ENCODE measurements at places on chromosomes 11 and 22.

DNA sequence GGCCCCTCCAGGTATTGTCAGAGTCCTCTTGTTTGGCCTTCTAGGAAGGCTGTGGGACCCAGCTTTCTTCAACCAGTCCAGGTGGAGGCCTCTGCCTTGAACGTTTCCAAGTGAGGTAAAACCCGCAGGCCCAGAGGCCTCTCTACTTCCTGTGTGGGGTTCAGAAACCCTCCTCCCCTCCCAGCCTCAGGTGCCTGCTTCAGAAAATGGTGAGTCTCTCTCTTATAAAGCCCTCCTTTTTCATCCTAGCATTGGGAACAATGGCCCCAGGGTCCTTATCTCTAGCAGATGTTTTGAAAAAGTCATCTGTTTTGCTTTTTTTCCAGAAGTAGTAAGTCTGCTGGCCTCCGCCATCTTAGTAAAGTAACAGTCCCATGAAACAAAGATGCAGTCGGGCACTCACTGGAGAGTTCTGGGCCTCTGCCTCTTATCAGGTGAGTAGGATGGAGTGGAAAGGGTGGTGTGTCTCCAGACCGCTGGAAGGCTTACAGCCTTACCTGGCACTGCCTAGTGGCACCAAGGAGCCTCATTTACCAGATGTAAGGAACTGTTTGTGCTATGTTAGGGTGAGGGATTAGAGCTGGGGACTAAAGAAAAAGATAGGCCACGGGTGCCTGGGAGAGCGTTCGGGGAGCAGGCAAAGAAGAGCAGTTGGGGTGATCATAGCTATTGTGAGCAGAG is at the start of gene CD3E:
CD3E (plus strand) TSS at position 163 of the 681 bp plus-strand sequence; CDS start at position 386, 223 bp downstream.
- peak; percentile 45 for DNase-seq

- DNase-seq, result no peak
Observed at GRCh38 chr11:1829039-1829820, 5.6 kb upstream of the SYT8 start.

DNA sequence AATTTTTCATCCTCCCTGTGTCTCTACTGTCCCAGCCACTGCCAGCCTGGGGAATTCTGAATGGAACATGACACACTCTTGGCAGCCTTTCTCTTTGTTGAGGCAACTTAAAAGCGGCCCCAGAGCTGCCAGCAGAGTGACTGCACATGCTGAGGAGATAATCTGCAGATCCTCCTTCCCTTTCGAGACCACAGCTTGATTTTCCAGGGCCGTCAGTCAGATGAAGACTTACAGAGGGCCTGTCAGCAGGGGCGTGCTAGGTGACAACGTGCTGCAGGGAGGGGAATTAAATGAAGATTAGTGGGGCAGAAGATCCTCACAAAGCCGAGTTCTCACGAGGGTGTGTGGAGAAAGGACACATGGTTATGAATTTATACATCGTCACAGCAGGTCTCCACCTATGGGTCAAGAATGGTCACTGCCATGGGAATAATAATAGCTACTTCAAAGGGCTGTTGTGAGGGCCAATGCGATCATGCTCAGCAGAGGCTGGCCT is 193.5 kb upstream of the PITPNB start:
- DNase-seq, result no peak

GRCh38 chr11:122517403-122518379 is 137.8 kb upstream of the UBASH3B start:
- DNase-seq, result no peak

DNA sequence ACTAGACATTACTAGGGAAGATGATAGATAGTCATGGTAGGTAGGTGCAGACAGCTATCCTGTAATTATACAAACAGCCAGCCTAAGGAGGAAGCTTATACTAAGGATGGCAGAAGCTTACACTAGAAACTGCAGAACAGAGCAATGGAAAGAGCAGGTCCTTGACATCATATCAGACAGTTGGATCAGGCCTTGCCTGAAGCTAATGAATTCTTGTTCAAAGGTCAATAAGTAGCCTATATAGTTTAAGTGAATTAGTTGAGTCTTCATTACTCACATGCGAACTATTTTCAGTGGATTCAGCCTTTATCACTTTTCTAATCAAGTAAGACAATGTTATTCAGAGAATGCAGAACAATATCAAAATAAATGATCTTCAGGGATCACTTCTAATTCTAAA is 22.3 kb upstream of the GRK3 start:
- DNase-seq, result no peak

DNA sequence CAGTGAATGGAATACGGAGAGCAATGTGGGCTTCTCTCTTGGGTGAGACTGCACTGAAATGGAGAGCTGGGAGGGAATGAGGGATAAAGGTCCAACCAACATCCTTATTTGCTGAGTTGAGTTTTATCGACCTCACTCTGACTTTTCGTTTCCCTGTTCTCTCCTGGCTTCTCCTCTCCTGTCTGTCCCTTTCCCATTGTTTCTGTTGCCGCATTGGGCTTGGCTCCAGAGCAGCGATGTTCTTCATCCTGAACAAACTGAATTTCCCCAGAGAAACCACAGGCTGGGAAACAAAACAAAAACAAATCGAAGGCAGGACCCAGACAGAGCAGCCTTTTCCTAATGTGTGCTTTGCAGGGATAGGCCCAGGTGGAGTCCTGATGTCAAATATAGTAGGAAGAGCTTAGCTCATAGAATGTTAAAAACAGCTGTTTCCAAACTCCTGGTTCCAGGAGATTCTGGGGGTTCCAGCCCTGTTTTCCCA is 30.0 kb downstream of the MOV10L1 start:
- DNase-seq, result no peak

GRCh38 chr11:93840180-93840579 is 10.2 kb downstream of the VSTM5 start:
- no peak for DNase-seq

DNA sequence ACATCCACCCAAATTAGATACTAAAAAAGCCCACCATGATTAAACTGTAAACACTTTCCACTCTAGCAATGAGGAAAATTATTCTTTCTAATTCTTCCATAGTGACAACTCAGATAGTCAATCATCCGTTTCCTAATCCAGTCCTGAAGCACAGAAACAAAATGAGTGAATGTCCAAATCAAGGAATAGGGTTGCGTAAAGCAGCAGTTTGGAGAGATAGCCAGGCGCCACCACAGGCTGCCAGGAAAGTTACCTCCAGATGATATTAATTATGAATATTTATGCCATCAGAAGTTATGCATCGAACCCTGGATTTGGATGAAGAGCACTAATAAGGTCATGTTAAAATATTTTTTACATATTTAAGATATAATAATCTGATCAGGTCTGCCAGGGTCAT is 63.2 kb downstream of the ETS1 start:
- no peak for DNase-seq

DNA sequence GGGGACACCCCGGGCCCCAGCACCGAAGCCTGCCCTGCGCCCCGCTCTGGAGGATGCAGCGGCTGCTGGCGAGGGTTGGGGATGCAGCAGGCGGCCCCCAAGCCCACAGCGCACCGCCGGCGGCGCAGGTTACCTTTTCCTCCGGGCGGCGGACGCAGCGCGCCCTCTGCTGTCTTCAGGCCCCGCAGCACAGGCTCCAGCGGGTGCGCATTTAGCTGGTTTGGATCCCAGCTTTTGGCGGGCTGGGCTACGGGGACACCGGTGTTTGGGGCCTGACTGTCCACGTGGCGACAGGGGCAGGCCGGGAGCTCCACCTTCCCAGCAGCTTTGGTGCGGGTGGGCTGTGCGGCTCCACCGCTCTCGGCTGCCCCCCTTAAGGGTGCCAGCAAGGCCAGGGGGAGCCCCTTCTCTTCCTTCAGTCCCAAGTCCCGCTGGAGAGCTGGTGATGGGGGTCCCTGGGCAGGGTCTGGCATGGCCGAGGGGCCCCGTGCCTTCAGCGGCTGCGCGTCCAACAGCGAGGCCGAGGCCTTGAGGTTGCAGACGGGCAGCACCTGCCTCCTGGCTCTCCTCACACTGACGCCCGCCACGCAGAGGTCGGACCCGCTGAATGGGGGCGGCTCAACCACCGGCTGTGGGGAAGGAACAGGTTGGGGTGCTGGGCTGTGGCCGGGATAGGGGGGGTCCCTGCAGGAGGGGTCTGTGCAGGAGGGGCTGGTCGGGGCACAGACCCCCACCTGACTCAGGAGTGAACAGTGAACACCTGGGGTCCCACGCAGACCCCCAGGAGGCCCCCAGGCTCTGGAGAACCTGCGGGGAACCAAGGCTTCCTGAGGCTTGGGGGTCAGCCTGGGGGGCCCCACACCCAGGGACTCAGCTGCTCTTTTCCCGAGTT is 18.0 kb upstream of the IL17REL start:
- peak; percentile 56 for DNase-seq

GRCh38 chr11:4460151-4460550 is 11.1 kb downstream of the OR52K2 start:
- no peak for DNase-seq

GRCh38 chr22:38907767-38908166 is 35.8 kb upstream of the CBX6 start:
- DNase-seq, result no peak

- DNase-seq, result no peak
Observed at GRCh38 chr11:62400281-62400680, 18.6 kb upstream of the SCGB1A1 start.

DNA sequence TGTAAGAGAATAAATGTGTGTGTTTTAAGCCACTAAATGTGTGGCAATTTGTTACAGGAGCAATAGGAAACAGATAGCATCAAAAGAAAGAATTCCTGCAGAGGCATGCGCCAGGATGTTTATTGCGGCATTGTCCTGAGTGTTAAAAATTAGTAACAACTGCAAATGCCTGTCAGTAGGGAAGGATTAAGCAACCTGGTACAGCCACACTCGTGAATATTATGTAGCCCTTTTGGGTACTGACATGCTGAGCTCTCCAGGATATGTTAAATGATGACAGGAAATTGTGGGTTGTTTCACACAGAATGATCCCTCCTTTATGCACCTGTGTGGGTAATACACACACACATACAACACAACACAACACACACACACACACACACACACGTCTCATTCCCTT is 69.7 kb upstream of the MYOD1 start:
- no peak for DNase-seq

DNA sequence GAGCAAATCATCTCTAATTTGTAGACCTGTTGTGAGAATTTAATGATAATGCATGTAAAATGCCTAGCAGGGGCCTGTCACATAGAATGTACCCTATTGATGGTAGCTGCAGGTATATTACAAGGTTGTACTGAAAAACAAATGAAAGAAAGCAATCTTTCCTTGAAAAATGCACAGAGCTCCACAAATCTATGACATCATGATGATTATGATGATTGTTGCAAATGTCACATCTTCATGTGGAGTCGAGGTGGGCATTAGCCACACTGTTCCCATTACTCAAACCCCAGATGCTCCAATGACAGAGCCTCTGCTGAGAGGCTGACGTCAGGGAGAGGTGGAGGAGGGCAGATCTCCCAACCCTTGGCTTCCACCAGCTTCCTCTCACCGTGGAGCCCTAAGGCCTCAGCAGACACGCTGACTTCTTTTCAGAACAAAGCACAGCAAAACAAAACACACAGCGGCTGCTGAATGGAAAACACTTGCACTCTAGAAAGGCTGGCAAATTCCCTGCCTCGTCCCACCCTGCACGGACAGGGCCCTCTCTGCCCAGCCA is 298.3 kb downstream of the KIRREL3 start:
- DNase-seq, result no peak

DNA sequence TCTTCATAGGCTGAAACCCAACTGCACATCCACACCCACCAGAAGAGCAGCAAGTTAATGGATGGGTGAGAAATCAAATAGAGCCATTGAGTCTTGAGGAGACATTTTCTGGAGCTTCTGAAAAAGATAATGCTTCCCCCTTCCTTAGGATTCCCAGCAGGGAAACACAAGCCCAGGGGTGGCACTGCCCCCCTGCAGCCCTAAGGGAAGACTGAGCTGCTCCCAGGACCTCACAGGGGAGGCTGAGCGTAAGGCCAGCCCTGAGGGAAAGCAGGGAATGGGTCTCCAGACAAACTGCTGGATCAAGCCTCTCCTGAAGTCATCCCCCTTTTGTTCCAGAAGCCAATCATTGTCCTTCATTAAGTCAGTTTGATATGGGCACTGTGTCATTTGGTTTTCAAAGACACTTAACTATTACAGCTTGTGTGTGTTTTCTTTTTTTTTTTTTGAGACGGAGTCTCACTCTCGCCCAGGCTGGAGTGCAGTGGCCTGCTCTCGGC is 15.1 kb downstream of the LTO1 start:
- no peak for DNase-seq

DNA sequence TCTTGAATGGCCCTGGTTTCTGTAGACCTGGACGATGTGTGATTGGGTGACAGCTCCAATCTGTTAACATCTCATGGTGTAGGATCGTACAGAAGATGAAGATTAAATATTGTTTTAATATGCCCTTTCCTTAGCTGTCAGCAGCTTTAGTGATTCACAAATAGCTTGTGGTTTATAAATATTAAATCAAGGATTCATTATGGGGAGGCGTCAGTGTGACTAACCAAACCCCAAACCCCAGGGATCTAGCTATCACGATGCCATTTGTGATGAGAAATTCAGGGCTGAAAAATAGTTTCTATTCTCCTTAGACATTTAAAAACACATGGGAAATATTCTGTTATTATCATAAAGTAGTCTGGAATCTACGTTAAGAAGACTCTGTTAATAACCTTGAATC is 73.4 kb downstream of the NCAM1 start:
- no peak for DNase-seq

DNA sequence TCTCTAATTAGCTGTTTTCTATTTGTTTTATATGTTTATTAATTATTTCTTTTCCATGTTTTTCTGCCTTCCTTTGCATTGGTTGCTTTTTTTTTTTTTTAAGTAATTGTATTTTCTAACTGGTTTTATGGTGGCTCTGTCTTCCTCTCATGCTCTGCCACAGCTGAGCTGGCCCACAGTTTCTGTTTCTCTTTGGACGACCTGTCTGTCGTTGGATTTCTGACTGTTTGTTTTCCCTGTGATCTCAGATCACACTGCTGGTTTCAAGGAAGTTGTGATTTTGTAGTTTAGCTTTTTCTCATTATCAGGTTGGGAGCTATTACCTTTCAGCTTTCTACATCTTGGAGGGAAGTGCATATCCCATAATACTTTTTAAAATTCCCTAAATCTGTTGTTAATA is 15.9 kb upstream of the OR6M1 start:
- no peak for DNase-seq

GRCh38 chr11:82733444-82734119 is at the start of gene FAM181B:
Gene FAM181B (minus strand): TSS chr11:82733864. CDS start chr11:82733729, 135 bp downstream.
- DNase-seq, result no peak

GRCh38 chr11:63833048-63833447 is 5.9 kb upstream of the MARK2 start:
- DNase-seq, result no peak

- no peak for DNase-seq
Observed at GRCh38 chr11:84249344-84250135, 963.4 kb upstream of the CCDC90B start.

Data from activated CD8-positive, alpha-beta memory T cell treated with anti-CD3 and anti-CD28 coated beads for 1 hour (primary cell).